ENCODE measurements at places on chromosomes 11 and 22. TPM values are rescaled to one million over a fixed set of nuclear protein-coding genes. Genes with fewer than 3 reads are reported as not detected.

DNA sequence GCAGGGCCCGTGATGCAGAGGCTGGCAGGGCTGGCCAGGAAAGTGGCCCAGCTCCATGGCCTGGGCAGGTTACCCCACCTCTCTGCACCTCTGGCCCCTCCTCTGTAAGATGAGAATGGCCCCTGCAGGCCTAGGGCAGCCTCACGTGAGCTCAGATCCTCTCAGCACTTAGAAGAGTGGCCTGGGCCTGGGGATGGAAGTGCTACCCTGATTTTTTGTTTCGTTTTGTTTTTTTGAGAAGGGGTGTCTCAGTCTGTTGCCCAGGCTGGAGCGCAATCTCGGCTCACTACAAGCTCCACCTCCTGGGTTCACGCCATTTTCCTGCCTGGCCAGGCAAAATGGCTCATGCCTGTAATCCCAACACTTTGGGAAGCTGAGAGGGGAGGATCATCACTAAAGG lies 982 bp downstream of the APOBEC3H start:
- DNase-seq = no peak

DNA sequence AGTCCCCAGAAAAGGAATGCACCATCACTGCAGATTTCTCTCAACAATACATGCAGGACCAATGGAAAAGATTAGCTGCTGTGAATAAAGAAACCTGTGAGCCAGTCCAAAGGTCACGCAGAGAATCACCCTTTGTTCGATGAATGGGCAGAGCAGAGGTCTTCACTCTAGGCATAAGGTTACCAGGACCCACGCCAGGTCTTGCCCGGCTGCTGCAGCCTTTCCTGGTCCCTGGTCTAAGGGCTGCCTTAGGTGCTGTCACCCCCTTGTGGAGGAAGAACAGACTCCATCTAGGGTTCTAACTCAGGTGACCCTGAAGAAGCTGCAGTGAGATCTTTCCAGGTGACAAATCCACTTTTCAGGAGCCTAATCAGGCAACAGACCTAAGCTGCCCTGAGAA lies 29.0 kb upstream of the NAP1L4 start:
- DNase-seq = peak; percentile 18

DNA sequence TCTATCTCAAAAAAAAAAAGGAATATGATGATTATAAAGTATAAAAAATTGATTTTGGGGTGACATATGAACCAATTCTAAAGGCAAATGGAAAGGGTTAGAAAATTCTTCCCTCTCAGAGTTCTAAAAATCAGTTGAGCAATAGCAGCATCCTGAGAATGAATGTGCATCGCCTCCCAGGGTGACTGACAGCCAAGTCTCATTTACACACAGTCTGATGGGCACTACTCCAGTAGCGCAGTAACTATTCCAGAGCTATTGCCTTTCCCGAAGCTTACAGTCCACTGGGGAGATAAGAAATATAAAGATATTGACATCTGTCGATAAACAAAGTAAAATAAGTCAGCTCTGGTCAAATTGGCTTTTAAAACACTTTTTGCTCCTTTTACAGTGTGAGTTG lies 32.3 kb upstream of the SORL1 start:
- no peak for DNase-seq

DNA sequence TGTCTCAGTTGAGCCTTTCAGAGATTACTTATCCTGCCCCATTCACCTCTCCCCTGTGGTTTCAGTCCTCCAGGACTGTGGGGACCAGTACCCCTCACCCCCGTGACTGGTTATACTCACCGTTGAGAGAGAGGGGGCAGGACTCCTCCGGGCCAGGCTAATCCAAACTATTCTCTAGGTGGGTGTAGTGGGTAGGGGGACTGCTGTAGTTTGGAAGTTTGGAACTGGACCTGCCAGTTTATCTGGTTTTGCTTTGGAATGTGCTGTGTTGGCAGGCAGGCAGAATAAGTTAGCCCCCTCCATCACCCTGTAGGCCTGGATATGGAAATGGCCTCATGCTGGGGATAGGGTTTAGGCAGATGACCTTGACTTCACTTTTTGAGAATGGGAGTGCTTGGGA lies 13.5 kb downstream of the TEAD1 start:
- no peak for DNase-seq

DNA sequence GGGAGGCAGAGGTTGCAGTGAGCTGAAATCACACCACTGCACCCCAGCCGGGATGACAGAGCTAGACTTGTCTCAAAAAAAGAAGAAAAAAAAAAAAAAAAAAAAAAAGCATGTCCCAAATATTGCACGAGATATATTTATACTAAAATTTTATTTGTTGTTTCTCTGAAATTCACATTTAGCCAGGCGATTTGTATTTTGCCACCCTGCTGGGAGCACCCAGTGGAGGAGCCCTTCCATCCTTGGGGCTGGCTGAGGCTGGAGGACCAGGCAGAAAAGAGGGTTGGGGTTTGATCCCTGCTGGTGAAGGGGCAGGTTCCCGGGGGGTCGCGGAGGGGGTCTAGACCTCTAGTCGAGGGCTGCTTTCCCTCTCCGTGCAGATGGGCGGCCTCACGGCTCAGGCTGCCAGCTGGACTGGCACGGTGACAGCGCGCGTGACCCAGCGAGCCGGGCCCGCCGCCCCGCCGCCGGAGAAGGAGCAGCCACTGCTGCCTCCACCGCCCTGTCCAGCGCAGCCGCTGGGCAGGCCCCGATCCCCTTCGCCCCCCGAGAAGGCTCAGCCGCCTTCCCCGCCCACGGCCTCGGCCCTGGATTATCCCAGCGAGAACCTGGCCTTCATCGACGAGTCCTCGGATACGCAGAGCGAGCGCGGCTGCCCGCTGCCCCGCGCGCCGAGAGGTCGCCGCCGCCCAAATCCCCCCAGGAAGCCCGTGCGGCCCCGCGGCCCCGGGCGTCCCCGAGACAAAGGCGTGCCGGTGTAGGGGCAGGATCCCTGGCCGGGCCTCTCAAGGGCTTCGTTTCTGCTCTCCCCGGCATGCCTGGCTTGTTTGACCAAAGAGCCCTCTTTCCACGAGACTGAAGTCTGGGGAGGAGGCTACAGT lies 952 bp upstream of the CATSPERZ start:
- DNase-seq = no peak

Gene OR4S2
- not detected for total RNA-seq

GRCh38 chr11:96741068-96741467 lies 351.3 kb downstream of the JRKL start:
- no peak for DNase-seq

DNA sequence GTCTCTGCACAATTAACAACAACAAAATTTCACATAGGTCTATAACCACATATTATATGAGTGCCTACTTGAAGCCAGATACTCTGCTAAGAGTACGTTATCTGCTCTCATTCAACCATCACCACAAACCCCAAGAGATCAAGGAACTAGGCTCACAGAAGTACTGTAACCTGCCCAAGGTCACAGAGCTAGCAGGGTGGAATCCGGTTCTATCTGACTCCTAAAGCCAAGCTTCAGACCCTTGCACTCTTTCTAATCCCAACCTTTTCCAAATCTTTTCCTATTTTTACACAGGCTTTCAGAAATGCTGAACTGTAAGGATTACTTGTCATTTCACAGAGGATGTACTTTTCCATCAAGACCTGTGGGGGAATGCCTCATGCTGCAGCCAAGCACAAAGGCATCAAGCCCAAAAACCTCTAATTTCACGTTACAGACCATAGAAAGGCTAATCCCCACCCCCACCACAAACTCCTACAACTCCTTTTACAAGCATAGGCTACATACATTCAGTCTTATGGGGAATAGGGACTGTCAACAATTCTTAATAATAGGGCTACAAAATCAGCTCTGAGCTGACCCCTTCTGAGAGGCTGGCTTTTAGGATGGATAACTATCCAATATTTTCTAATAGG lies 927 bp downstream of the PRCP start:
- no peak for DNase-seq

Gene APOL1
- 27.0 TPM for total RNA-seq

Gene LPXN
- 0.46 TPM for total RNA-seq

- DNase-seq = no peak
Observed at GRCh38 chr11:119023741-119024140, 5.2 kb downstream of the TRAPPC4 start.

DNA sequence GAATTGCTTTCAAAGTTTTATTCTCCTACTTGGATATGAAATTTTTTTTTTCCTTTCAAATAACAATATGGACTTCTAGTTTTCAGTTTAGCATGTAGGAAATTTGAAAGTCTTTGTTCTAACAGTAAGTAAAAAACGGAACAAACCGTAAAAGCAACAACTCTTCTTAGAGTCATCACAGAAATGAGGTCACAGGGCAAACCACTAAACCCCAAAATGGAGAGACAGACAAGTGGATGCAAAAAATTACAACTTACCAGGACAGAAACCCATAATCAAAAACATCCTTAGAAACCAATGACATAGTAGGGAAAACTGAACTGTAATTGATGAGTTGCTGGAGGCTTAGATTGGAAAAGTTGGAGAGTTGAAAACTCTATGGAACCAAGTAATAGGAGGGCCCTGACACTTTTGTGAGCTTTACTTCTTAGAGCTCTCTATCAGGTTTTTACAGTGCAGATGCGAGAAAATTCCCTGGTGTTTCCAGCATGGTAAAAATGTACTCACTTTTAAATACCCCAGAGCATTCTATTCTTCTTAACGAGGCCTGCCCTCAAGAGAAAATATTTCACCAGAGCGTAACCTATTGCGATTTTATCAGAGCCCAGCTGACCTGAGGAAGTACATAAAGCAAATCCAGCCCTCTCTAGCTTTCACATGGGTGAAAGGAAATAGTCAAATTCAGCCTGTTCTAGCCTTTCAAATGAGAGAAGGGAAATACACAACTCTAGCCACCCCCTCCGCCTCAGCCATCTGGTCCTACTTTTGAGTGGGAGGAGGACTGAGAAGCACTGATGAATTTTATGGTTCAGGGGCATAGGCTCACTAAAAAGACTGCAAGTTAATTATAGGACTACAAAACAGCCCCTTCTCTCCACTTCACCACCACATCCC lies 39.1 kb downstream of the CASP12 start:
- no peak for DNase-seq

DNA sequence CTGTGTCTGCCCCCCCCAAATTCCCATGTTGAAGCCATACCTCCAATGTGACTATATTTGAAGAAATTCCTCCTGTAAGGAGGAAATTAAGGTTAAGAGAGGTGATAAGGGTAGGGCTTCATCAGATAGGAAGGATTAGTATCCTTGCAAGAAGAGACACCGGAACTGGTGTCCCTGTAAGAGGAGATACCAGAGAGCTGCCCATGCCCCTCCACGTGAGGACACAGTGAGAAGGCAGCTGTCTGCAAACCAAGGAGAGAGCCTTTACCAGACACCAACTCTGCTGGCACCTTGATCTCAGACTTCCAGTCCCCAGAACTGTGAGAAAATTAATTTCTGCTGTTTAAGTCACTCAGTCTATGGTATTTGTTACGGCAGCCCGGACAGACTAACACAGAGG lies 109.3 kb downstream of the ARFGAP2 start:
- DNase-seq = no peak

DNA sequence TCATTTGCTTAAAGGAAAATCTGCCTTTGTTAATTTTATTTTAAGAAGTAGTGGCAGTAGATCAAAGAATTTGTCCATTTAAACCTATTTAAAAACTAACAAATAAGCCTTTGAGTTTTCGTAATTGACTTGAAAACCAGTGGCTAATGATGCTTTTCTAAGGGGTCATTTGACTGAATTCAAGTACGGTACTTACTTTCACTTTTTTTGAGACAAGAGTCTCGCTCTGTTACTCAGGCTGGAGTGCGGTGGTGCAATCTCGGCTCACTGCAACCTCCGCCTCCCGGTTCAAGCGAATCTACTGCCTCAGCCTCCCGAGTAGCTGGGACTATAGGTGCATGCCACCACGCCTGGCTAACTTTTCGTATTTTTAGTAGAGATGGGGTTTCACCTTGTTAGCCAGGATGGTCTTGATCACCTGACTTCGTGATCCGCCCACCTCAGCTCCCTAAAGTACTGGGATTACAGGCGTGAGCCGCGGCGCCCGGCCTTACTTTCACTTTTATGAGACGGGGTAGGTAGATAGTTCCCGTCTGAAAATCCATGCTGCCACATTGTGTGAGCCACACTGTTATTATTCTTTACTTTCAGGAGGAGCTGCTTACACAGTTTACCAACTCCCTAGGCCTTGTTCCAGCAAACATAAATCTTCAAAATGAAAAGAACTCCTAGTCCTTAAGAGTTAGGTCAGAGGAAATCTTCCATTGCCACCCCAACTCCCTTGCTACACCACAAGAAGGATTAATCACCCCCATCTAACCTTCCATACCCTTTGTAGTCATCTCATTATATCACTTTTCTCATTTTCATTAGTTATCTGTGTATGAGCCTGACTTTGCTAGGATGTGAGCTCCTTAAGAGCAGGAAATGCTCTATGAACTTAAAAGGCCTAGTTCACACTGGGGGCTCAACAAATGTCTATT lies 926.6 kb upstream of the CCDC90B start:
- no peak for DNase-seq

DNA sequence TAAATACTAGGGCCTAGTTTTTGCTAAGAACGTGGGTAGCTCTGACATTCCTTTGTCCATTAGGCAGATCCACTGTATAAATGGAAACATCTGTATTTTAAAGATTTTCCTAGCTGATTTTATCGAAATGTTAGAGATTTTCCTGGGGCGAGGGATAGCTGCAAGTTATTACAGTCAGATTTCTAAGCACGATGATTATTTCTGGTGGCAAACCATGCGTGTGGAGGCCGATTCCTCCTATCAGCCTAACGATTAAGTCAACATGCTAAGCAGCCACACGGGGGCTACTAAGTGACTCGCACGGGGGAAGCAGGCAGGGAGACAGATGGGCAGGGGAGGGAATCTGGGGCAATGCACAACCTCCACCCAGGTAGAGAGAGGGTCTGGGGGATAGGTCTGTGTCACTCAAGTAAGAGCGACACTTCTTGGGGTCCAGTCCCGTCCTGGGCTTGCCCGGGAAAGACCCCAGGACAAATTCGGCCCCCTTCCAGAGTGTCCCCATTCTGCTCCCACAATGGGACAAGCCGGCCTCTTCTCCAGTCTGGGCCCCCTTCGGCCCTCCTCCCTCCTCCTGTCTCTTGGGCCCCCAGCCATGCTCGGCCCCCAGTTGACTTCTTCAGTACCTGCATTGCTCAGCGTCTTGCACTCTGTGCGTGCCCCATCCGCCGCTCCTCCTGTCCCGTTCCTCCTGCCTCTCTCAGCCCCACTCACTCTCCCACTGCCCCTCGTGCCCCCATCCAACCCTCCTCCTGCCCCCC lies 571 bp downstream of the C11orf24 start:
- peak; percentile 49 for DNase-seq

Gene RNF215
- 53.2 TPM for total RNA-seq

DNA sequence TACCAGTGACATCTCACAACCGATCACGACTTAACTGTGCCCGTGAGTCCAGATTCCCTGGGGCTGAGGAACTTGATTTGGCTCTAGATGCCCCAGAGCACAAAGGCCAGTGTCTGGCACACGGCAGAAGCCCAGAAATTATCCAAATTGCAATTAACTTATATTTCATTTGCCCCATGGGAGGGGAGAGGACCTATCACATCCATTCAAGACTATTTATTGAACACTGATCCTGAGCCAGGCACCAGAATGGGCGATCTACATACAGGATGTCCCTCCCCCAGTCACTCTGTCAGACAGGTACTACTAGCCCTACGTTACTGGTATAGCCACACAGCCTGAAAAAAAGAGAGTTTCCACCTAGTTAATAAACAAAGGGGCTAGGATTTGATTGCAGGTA lies 5.1 kb downstream of the DNAL4 start:
- no peak for DNase-seq

All from Caki2 (cell line).